NCI-H1092 treated with DMSO at 0.1 percent for 48 hours (cell line): ENCODE measurements at places on chromosomes 11 and 22.

GRCh38 chr22:49046546-49047361 is 780.9 kb downstream of the BRD1 start:
- peak; percentile 11 for DNase-seq

DNA sequence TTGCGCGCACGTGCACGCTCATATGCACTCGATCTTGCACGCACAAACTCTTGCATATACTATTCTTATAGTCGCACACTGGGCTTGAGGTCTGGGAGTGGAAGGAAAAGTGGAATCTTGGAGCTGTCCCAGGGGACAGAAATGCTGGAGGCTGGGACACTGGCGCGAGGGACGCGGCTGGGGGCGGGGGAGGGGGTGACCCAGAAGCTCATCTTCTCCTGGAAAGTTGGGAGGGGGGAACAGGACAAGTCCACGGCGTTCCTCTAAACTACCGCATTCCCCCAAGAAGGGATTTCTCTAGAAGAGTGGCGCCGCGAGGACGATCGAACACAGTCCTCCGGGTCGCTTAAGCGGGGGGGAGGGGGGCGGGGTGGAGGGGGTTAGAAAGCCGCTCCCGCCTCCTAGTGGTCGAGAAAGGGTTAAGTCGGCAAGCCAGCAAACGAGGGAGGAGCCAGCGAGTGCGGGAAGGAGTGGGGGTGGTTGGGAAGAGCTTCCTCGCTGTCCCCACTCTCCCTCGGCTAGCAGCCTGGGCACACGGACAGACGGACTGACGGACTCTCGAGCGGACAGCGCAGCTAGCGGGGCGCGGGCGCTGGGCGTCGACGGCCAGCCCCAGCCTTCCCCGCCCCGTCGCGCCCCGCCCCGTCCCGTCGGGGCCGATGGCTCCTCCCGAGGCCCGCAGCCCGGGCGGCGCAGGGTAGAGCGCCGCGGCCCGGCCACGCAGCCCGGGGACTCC is at the start of gene RTN4RL2:
Gene RTN4RL2, plus strand, starts transcription at position 507 of the 736 bp plus-strand sequence. CDS start 338 bp downstream, outside the sequence.
- DNase-seq: peak; percentile 24

DNA sequence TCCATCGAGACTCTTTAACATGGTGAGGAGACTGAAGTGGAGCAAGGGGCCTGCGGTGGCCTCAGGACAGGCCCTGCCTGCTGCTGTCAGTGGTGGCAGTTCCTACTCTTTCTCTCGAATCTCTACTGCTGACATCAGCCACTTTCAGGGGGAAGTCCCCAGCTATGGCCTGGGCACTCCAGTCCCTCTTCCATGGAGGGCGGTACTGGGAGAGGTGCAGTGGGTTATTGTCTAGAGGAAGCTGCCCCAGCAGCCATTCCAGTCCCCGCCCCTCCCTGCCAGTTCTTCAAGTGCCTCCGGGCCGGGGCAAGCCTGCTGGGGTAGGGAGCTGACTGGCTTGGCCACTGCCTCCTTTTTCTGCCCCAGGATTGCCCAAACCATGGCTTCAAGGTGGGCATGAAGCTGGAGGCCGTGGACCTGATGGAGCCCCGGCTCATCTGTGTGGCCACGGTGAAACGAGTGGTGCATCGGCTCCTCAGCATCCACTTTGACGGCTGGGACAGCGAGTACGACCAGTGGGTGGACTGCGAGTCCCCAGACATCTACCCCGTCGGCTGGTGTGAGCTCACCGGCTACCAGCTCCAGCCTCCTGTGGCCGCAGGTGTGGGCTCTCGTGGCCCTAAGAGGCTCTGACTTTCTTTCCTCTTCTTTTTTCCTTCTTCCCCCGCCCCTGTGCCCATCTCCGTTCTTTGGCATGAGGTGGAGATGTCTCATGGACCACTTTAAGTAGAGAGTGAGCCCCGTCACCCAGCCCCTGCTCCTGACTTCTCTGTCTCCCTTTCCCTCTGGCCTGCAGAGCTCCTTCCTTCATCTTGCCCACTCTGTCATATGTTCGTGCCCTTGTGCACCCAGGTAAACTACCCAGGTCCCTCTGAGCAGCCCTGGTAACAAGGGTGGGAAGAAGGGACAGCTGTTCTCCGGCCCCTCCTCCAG is 13.7 kb downstream of the CHADL start:
- no peak for DNase-seq

DNA sequence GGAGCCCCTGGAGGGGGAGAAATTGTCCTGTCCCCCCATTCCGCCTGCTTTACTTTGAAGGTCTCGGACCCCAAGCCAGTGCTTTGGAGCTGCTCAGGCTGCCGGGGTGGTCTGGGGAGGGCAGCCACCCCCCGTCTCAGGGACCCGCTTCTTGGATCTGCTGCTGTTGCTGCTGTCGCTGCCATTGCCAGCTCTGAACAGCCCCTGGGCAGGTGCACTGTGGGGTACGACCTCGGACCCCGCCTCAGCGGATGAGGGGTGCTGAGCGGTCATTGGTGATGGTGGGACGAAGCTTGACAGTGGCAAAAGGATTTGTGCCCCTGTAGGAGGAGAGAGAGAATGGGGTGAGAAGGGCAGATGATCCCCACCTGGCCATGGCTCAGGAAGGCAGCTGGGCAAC is 1.1 kb upstream of the SLC16A8 start:
- no peak for DNase-seq

GRCh38 chr11:30853439-30853838 is 267.3 kb upstream of the MPPED2 start:
- peak; percentile 33 for DNase-seq

- DNase-seq: no peak
Observed at GRCh38 chr11:18329196-18329870, 7.0 kb downstream of the GTF2H1 start.

- DNase-seq: no peak
Observed at GRCh38 chr11:34155757-34156062, 50.3 kb downstream of the NAT10 start.

GRCh38 chr11:112541140-112542046 is 280.7 kb upstream of the PLET1 start:
- no peak for DNase-seq

GRCh38 chr11:1701091-1701807 is 4.3 kb downstream of the KRTAP5-6 start:
- no peak for DNase-seq

- peak; percentile 43 for DNase-seq
Observed at GRCh38 chr11:72430741-72431570, 3.4 kb downstream of the CLPB start.
